ENCODE measurements at places on chromosomes 5 and 9.

DNA sequence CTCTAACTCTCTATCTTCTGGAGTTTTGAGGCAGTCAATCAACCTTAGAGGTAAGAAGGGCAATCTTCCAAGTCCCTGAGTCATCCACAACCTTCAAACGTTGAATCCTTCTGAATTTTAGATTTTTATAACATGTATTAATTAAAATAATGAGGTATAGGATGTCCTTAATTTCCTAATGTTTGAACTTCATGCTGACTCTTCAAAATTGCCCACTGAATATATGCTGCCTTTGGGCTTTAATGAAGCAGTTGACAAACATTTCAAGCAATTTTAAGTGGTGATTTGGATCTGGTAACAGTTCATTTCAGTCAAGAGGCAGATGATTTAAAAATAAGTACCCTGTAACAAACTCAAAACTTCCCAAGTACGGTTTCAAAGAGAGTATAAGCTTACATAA is 26.0 kb downstream of the ERP44 start:
- no peak for DNase-seq

GRCh38 chr5:91042936-91043255 is 340.2 kb downstream of the ARRDC3 start:
- DNase-seq = no peak

DNA sequence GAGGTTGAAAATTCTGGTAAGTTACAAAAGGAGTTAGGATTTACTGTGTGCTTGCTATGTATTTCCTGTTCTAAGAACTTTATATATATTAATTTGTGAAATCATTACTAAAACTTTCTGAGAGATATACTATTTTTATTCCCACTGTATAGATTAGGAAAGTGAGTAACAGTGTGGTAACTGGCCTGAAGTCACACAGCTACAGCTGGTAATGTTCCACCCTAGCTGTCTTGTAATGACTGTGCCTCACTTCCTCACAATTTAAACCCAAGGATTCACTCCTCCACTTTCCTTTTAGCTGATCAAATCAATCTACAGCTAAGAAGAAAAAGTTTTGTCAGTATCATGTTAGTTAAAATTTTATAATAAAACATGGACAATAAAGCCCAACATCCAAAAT is 278.8 kb downstream of the GAS1 start:
- DNase-seq = no peak

- no peak for DNase-seq
These were observed 7.7 kb upstream of the OCLN start for GRCh38 chr5:69484891-69485290.

Data from SHP77 treated with DMSO at 0.1 percent for 48 hours (cell line).